ENCODE measurements at places on chromosomes 16 and 17.

GRCh38 chr16:70758786-70759185 is 42.2 kb downstream of the VAC14 start:
- no peak for DNase-seq

- DNase-seq = peak; percentile 25
These were observed 18.8 kb downstream of the CLUH start for GRCh38 chr17:2692781-2693135.

DNA sequence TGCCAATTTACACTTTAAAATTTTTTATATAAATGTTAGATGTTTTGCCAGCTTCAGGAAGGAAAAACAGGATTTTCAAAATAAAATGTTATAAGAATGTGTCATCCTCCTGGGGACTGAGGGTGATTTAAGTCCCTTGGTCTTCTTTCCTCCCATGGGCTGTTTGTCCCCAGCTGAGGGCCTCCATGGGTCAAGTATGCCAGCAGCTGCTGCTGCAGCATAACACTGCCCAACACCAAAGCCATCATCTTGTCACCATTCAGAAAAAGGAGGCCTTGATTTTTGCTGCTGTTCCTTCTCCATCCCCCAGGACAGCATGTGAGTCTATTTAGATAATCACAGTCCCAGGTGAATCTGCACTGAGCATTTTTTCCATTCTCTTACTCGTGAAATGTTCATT is 188.5 kb downstream of the LGALS9B start:
- DNase-seq = no peak

DNA sequence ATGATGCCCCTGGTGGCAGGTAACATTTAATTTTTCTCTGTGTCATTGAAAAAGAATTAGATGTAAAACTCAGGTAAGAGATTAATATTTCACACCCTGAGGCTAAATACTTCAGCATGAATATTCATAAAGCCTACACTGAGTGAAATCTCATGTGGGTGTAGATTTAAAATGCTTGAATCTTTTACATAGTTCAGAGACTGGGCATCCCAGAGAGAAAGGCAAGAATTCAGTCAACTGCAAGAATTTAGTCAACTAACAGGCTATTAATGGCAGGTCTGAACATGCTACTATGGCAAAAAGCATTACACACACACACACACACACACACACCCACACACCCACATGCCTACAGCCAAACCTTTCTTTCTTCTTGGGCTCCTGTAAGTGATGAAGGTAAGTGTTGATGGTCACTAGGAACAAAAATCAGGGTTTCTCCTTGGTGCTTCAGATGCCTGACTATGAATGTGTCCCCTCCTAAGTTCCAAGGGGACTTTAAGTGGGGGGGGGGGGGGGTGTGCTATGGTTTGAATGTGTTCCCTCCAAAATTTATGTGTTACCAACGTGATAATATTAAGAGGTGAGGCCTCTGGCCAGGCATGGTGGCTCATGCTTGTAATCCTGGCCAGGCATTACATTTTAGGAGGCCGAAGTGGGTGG is 63.7 kb upstream of the PSMD7 start:
- no peak for DNase-seq

DNA sequence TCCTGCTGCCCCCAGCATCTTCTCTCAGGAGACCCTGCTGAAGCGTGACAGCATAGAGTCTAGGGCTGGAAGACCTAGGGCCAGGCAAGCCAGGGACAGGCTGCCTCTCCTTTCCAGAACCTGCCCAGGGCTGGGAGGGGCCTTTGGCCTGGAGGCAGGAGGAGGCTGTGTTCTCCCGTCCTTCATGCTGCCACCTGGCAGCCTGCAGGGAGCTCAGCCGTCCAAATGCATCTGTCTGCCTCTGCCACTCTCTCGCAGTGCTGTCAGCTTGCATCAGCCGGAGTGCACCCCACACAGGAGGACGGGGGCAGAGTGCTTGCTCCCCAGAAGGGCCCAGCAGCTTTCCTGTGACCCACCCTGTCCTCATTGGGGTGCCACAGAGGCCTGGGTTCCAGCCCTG is 31.3 kb downstream of the ARHGAP23 start:
- no peak for DNase-seq

- DNase-seq = peak; percentile 70
These were observed 1.2 kb downstream of the CDT1 start for GRCh38 chr16:88804552-88805339.

- DNase-seq = no peak
These were observed 85.6 kb upstream of the NOL11 start for GRCh38 chr17:67632141-67632540.

DNA sequence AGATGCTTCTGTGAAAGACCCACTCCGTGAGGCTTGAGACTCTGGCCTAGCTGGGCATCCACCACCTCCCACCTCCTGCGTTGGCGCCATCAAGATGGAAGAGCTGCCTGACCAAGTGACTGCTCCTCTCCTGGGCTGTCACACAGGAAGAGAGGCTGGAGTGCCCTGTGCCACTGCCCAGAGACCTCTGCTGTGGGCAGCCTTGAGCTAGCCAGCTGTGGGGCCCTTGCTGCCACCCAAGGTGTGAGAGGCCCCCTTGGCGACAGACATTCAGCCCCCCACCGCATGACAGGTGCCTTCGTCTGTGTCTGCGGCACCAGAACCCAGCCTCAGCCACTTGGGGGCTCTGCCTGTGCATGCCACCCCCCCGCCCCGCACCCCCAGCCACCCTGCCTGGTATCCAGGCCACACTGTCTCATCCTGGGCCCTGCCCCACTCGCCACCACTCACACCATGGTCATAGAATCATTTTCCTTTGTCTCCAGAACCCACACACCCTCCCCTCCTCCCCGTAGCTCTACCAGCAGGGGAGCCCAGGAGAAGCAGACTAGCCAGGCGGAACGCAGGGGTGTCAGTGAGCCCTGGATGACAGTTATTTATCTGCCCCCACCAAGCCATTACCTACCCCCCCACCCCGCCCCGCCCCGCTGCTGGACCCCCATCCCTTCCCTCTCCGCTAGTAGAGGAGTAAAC is 120.9 kb upstream of the LHX1 start:
- no peak for DNase-seq

GRCh38 chr17:62676952-62677596 is 49.6 kb downstream of the MRC2 start:
- DNase-seq = no peak

DNA sequence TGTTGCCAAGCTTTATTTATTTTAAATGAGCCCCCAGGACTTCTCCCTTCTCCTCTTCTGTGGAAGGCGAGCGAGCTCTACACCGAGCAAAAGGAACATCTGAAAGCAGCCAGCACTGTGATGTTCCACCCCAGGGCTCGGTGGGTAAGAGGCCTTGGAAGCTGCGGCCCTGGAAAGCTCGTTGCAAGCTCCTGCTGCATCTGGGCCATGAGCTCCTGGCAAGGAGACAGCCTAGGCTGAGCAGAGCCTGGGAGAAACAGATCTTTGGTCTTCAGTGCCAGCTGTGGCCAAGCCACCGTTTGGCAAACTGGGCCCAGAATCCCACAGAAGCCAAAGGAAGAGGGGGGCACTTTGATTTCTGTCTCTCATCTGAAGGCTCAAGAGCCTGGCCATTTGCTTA is 114.1 kb downstream of the ENGASE start:
- no peak for DNase-seq

- no peak for DNase-seq
These were observed 878 bp upstream of the RNF157 start for GRCh38 chr17:76241204-76241538.

DNA sequence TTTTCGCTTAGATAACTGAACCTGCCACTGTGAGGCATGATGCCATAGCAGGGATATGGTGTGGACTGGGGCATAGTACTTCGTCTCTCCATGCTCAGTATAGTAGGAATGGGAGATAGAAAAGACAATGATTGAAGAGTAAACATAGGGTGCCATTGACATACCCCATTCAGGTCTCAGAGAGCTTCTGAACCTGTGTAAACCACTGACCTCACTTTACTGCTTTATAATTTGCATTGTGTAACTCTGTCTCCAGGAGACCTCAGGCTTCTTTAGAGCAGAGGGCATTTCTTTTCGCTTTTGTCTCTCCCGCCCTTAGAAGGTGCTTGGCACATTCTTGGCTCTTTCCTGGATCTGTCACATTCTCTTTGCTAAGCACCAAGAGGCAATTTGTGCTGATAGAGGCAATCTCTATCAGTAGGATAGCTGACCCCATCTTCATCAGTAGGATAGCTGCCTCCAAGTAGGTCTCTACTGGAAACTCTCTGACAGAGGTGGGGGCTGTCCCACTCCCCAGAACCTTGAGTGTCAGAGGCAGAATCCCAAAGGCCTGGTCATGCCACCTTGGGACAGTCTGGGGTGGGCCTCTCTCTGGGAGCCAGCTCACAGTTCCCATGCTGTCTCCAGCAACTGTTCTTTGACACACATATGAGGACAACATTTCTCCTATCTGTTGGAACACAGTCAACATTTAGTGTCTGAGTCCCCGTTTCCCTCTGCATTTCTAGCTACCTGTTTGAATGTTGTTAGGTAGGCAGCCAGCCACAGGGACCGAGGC is 181.9 kb downstream of the UTP18 start:
- DNase-seq = no peak

GRCh38 chr16:66159987-66160386 is 206.5 kb upstream of the CDH5 start:
- DNase-seq = no peak

- DNase-seq = no peak
These were observed 185.5 kb downstream of the NTN1 start for GRCh38 chr17:9206741-9207332.

DNA sequence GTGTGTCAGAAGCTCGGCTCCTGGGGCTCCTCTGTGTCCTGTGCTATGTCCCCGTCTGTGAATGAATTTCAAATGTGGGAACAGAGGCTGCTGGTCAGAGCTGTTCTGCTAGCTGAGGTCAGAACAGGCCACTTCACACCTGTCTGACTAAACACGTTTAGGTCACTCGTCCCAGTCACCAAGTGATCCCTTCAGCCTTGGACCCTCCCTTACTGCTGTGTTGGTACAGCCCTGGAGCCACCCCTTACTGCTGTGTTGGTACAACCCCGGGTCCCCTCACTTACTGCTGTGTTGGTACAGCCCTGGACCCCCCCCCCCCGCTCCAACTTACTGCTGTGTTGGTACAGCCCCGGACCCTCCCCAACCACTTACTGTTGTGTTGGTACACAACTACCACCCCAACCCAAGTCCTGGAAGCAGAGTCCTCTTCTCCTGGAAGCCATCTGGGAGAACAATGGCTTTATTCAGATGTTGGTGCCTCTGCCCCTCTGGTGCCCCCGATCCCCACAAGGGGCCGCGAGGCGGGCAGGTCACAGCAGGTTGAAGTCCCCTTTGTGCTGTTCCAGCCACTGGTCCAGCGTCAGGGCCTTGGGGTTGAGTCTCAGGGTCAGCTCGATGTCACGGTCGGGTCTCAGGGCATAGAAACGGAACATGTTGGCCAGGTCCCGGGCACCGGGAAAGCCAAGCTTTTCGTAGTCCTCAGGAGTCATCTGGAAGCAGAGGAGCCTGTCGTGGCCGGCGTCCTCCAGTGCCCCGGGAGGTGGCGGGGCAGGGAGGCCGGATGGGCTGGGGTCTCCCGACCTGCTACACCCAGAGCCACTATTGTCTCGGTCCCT is 13.0 kb downstream of the NMRAL1 start:
- no peak for DNase-seq

GRCh38 chr17:4394208-4395110 is 28.0 kb upstream of the UBE2G1 start:
- no peak for DNase-seq

GRCh38 chr16:55508271-55508921 is 476 bp upstream of the LPCAT2 start:
- peak; percentile 7 for DNase-seq

- DNase-seq = no peak
These were observed 230.5 kb downstream of the SEC14L1 start for GRCh38 chr17:77371117-77371887.

DNA sequence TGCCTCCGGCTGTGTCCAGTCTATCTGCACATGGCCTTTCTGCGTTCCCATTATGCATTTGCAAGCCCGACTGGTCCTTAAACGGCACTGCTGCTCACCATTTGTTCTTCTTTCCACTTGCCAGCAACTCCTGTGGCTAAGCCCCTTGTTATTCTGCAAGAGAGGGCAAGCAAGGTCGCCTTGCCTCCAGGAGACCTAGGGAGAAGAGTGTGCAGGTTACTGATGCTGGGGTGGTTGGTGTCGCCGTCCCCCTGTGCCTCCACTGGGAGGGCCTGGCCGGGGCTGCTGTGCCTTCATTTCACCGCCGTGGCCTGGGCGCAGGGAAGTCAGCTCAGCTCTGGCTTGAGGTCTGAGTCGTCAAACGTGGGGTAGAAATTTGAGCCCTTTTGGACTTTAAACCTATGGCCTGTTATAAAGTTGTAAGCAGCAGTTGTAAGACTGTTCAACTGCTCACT is 12.7 kb downstream of the SLC6A4 start:
- no peak for DNase-seq

DNA sequence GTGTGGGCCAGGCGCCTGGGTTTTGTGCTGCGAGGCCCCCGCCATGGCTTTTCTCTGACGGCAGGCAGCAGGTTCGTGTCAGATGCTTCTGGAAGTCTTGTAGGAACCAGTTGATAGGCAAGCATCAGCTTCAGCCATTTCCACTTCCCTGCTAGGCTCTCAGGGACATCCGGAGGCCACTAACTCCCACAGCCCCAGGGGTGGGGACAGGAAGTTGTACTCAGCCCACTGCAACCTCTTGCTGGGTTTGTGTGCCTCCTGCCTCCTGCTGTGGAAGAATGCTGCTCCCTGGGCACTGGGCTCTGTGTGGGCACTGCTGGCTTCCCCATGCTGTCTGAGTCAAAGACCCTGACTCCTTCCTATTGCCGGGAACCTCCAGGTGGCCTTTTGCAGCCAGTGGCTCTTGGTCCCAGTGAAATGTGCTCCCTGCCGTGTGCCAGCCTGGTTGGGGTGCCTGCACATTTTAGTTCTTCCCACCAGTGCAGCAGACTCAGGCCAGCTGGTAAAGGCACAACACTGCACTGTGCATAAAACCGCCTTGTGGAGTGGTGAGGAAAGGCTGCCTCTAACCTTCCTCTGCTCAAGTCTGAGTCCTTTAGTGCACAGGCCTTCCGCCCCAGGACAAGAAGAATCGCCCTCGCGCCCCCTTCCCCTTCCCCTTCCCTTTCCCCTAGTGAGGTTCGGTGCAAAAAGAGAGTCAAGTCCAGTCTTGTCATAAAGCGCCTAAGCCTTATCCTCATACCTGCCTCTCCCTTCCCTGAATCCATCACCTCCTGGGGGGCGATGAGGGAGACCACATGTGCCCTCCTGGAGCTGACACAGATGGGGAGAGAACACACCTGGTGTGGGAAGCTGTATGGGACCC is 16.6 kb downstream of the LDHD start:
- no peak for DNase-seq

DNA sequence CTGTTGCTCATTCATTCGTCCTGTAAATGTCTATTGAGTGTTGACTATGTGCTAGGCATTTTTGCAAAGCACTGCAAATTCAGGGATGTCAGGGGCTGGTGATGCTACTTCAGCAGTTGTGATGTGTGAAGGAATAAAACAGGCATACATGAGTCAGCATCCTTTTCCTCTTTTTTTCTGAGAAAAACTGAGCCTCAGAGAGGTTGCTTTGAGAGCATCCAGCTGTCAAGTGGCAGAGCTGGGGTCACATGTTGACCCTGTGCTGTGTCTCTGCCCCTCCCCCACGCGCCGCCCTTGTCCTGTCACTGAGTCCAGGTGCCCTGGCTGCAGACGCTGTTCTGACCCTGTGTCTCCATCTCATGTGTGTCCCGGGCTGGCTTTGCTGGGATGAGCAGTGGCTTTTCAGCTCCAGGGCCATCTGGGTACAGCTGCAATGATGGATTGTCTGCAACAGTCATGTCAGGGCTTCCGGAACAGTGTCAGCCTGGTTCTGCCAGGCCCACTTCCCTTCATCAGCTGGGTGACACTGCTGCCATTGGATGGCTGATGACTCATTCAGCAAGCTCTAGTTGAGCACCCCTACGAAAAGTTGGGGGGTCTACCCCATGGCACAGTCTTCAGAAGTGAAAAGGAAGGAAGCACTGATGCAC is 14.9 kb downstream of the SEC14L5 start:
- DNase-seq = no peak
